Activated CD4-positive, alpha-beta T cell treated with anti-CD3 and anti-CD28 coated beads for 4 hours (primary cell): ENCODE measurements at places on chromosomes 2 and 18.

DNA sequence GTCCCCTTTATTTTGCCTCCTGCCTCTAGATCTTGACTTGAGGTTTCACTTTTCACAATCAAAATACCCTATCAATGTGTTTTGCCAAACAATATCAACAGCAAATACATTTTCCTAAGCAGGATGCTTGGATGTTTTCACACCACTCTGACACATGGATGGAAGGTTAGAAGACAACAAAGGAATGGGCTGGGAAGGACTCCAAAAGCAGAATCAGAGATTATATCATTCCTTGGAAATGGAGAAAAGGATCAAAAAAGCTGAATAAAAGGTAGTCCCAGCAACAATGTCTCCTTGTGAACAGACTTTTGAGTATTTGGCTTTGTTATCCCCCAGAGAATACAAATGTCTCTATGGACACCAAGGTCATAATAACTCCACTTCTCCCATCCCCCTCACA lies 170.8 kb downstream of the ETAA1 start:
- DNase-seq = no peak

DNA sequence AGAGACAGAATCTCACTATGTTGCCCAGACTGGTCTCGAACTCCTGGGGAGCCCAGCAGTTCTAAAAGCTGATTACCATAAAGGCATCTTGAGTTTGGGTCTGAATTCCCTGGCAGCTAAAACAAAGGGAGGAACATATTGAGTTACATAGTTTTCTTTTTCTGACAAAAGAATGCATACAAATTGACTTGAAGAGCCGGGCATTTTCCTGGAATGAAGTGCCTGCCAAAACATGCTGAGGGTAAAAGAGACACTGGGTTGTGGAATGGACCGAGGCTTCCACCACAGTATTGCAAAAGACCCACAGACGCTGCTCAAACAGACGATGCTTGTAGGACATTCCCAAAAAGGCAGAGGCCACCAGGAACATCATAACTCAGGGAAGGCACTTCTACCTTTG lies 35.1 kb upstream of the ROCK2 start:
- no peak for DNase-seq

DNA sequence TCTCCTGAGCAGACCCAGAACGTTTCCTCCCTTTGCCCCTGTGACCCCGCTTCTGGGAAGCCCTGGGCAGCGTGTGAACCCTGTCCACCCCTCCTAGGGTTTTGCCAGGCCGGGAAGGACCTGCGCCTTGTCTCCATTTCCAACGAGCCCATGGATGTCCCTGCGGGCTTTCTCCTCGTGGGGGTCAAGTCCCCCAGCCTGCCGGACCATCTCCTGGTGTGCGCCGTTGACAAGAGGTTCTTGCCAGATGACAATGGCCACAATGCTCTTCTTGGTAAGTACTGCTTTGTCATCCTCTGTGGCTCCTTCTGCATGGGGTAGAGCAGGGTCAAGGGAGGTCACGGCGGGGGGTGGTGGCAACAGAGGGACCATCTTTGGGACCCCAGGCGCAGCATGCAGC lies 32.5 kb downstream of the GREB1 start:
- DNase-seq = no peak

DNA sequence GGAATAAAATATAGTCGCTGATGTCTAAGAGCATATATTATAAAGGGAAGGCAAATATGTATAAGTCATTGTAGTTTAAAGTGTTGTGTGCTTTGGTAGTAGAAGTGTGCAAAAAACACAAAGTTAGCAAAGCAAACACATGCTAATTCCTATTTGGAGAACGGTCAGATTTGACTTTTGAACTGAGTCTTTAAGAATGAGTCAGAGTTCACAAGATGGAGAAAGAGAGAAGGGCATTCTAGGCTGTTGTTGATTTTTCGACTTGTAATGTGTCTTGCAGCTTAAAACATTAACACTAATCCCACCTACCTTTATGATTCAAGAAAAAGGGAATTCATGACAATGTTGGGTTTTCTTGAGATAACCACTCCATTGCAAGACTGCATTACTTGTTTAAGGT lies 98.1 kb downstream of the CRIM1 start:
- DNase-seq = no peak

DNA sequence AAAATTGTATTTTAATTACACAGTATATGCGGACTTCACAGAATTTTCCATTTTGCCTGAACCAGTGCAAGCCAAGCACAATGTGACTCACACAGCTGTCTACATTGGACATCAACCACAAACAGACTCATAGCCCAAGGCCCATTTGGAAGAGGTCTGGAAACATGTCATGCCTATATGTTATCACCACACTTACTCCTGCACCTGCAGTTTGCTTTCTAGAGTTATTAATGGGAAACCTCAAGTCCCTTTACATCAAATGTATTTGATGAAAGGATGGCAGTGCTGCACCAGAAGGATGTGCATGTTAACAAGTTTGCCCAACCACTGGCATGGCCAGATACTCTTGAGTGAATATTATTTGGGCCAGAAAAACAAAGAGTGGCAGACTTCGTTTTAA lies 548.9 kb upstream of the CDH2 start:
- DNase-seq = no peak

DNA sequence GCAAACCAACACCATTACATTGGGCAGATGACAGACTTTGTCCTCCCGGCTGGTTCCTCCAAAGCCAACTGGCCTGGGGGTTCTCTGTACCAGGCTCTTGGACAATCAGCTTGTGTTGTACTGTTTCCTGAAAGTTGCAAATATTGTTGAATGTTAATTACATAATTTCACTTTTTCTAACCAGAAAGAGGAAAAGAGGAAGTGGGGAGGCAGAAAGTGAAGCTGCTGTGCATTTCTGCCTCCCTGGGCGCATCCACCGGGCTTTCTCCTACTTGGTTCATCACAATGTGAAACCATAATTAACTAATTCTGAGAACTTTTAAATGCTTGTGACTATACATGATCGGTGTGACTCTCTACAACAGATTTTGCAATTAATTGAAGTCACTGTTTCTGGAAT lies 10.1 kb downstream of the TWIST2 start:
- no peak for DNase-seq

- no peak for DNase-seq
Measured at GRCh38 chr18:6939972-6940371, 177.6 kb downstream of the LAMA1 start.

GRCh38 chr2:2025803-2026202 lies 281.5 kb upstream of the PXDN start:
- no peak for DNase-seq

DNA sequence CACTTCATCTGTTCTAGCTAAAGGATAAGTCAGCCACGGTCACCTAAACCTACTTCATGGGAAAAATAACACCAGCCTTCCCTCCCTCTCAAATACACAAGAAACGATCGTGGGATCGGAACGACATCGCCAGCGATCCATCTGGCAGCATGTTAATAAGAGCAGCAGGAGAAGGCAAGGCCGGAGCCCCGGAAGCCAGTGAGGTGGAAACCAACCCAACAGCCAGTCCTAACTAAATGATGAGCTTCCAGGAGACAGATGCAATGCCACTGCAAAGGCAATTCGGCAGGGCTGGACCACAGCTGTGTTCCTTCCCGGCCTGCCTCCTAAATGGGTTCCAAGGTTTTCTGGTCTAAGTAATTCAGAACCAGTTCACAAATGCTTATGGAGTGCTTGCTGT lies 117.5 kb downstream of the TMEM163 start:
- DNase-seq = no peak

- DNase-seq = no peak
Measured at GRCh38 chr2:32926708-32927084, 20.1 kb upstream of the LTBP1 start.

DNA sequence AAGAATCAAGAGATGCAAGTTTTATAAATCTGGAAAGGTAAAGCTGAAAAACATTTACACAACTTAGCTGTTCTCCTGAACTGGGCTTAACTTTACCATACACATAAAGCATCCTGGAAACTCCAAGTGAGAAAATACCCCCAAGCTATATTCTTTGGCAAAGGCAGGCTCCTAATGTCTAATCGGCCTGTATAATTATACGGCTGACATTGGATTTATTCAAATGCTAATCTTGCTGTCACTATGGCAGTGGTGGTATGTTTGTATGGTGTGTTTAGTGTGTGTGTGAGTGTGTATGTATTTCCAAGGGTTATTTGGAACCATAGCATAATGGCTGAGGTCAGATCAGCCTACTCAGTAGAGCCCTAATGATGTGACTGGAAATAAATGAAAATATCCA lies 1031.8 kb upstream of the ZEB2 start:
- no peak for DNase-seq

GRCh38 chr2:81389203-81389602 lies 1084.7 kb upstream of the LRRTM1 start:
- no peak for DNase-seq

DNA sequence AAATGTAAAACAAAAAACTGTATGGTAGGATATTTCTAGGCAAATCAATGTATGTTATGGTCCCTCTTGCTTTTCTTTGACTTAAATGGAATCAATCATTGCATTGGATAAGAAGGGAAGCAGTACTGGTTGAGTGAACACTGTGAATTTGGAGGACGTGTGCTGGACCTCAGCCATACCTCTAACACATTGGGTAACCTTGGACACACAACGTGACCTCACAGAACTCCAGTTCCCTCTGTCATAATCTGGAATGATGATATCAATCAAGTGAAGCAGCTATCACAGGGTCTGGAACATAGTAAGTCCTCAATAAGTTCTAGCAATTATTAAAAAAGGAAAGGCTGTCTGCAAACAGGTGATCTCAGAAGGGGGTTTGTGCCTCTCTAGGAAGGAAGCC lies 474.9 kb upstream of the TCF4 start:
- no peak for DNase-seq

GRCh38 chr2:239881561-239882320 lies 143.4 kb downstream of the NDUFA10 start:
- DNase-seq = no peak

GRCh38 chr18:55275039-55275901 lies 312.7 kb downstream of the TCF4 start:
- no peak for DNase-seq

GRCh38 chr2:24973812-24974211 lies 2.1 kb upstream of the DNAJC27 start:
- no peak for DNase-seq

DNA sequence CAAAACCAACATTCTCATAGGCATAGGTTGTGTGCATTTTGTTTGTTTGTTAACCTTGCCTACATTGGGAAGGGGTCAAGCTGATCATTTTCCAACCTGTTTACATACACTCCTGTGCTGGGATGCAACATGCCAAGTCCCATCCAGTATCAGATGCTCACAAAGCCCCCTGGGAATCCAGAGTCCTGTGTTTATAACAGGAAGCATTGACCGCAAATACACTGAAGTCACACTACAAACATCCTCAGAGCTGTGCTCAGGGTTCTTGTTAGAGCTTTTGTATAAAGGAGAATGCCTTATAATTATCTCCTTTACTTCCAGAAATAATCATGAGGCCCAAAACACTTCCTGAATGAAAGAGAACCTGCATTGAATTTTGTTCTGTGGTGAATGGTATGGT lies 488.7 kb upstream of the TCF4 start:
- DNase-seq = no peak

DNA sequence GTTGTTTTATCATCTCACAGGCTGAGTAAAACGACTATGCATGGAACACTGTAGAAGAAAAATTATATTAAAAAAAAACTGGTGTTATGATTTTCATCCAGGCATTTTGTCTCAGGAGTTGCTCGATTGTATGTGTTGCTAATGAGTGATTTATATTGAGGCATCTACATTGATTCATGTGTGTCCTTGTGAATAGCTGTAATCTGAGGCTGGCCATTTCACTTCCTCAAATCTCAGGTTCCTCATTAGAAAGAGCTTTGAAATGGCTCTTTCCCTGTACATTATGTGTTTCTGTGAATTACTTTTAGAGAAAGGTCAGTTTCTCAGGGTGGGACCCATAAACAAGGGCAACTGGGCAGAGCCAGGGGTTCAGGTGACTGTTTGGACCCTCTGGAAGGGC lies 2.3 kb downstream of the IL18R1 start:
- no peak for DNase-seq

DNA sequence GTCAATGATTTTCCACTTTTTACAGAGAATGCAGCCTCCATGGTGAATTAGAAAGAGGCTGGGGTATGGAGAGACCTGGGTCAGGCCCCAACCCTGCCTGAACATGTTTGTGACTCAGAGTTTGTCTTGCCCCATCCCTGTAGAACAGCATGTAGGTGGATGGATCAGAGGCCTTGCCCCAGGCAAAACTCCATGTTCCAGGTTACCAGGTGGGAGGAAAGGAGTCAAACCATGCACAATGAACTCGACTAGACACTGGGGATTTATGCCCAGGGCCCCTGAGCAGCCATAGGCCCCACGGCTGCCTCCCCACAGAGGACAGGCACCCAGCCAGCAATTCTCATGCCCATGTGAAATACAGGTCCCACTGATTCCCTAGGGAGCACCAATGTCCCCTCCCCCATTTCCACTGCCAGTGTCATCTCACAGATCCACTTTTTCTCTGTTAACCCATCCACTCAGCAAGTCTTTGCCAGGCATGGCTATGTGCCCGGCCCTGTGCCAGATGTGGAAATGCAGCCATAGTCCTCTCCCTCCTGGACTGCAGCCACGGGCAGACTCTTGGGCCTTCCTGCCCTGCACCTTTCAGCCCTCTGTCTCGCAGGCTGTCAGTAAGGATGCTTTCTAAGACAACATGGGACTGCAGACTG lies 737.8 kb upstream of the HS6ST1 start:
- DNase-seq = no peak

GRCh38 chr2:128374001-128374710 lies 55.5 kb upstream of the HS6ST1 start:
- DNase-seq = no peak

DNA sequence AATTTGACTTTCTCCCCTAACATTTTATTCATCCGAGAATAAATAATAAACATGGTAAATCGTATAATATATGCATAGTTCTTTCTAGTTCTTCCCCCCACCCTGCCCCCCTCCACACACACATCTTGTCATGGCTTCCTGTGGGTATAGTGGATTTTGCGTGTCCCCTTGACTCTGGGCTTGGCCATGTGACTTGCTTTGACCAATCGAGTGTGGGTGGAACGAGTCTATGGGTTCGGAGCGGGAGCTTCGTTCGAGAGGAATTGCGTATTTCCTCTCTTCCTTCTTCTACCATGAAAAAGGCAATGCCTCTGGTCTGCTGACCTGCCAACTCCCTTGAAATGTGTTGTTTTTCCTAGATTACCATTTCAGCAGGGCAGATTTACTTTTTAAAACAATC lies 175.2 kb downstream of the LTBP1 start:
- DNase-seq = no peak

- no peak for DNase-seq
Measured at GRCh38 chr18:63492851-63493250, 16.1 kb downstream of the SERPINB5 start.

DNA sequence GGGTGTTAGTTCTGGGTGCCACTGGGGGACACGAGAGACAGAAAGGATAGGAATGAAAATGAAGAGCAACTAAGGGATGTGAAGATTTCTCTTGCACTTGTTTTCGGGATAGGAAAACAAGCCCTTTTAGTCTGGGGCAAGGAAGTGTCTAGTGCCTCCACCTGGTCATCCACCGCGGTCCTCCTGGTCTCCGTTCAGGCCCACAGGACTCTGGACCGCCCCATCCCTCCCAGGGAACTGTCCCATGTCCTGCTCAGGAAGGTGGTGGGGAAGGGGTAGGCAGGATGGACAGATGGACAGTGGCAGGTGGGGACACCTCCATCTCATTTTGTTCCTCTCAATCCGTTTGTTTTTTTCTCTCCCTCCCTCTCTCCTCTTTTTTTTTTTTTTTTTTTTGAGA lies 45.9 kb downstream of the AGAP1 start:
- DNase-seq = no peak
